ENCODE measurements at places on chromosomes 13 and 19. TPM values are rescaled to one million over a fixed set of nuclear protein-coding genes. Genes with fewer than 3 reads are reported as not detected.
A peak's percentile ranks its signal among the peaks of the same experiment; 100 is the strongest.

TMEM147 gene
- total RNA-seq = 46.4 TPM

DNA sequence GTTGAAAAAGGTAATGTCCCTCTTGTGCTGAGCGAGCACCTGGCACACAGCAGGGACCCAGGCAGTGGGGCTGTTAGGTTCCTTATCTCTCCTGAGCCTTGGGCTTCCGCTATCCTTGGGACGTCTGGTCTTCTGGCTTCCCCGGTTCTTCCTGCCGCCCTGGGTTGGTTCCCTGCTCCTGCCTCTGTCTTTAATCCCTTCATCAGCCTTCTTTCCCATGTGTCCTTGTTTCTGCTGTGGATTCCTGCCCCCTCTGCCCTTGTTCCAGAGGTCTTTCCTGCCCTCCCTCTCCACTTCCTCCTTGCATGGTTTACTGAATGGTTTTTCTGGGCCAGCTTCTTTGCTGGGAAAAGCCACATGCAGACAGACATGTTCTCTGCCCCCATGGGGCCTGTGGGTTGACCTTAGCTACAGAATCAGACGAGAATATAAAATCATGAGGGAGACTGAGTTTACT lies 2.6 kb downstream of the EPN1 start:
- peak; percentile 28 for DNase-seq
- H3K36me3 ChIP-seq = no peaks in the 10 kb centered on the region
- no peak overlapping the region for H3K4me3 ChIP-seq
- no peaks in the 10 kb centered on the region for H3K27me3 ChIP-seq
- H3K27ac ChIP-seq = peak overlapping the region; percentile 95

DNA sequence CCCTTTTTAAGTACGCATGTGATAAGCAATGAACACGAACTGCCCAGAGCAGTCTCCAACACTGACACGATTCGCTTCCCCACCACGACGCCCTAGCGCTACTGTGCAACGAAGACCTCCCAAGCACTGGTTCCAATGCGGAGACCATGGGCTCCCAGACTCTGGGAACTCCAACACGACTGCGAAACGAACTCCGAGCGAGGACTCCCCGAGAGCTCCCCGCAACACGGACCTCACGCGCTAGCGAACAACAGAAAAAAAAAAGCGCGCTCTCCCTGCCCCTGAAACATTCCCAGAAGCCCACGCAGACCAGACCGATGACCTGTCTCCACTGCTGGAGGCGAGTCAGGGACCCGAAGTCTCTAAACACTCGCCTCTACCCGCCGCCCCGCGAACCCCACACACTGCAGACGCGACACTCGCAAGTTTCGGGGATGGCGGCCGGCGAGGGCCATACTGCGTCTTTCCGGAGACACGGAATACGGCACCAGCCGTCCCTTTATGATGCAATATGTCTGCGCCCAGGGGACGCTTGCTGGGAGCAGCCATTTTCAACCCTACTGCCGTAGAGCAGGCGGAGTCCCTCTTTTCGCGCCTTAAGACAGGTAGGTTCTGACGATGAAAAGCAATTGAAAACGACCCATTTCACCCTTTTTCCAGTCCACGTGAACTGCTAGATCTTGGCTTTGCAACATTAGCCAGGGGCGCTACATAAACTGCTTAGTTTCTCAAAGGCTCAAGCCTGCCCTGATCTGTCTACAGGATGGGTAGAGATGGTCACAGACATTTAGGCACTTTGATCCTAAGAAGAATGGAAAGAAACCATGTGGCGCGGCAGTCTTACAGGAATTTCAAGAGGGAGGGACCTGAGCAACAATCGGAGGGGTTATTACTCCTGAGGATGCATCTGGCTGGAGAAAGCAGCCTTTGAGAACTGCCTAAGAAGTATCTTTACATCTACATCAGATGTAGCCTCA lies at the start of gene ZNF577:
TSS of gene ZNF577 (minus strand) at position 430 of the 977 bp plus-strand sequence. CDS start 7,569 bp downstream, outside the sequence.
- peak; percentile 73 for DNase-seq
- no peaks in the 10 kb centered on the region for H3K27me3 ChIP-seq
- H3K4me1 ChIP-seq = peaks cover 11% of the 10 kb centered on the region
- H3K4me3 ChIP-seq = peak within 1 kb of the TSS; percentile 43
- peak within 1 kb of the TSS; percentile 66 for H3K27ac ChIP-seq

- H3K27me3 ChIP-seq = no peaks in the 10 kb centered on the region
- no peak overlapping the region for H3K27ac ChIP-seq
- H3K4me3 ChIP-seq = no peak overlapping the region
Measured at GRCh38 chr13:68895696-68896095, 1211.9 kb upstream of the ATXN8OS start.

DNA sequence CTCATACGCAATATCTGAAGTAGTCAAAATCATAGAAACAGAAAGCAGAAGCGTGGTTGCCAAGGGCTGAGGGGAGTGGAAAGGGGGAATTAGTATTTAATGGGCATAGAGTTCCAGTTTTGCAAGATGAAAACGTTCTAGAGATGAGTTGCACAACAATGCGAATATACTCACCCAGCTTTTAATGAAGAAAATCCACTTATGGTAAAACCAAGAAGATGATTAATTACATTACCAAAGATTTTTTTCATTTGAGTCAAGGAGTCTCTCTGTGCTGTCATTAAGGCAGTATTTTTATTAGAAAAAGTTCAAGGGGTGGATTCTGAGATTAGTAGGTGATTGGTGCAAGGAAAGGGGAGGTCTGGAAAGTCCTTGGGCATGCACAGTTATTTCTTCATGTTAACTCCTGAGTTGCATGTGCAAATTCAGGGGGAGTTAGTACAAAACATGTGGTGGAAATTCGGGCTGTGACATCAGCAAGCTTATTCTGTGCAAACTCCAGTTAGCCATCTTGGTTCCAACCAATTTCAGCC lies 6.9 kb upstream of the CBY2 start:
- H3K4me3 ChIP-seq = no peak overlapping the region
- H3K36me3 ChIP-seq = no peaks in the 10 kb centered on the region
- H3K4me1 ChIP-seq = no peaks in the 10 kb centered on the region
- H3K27me3 ChIP-seq = no peaks in the 10 kb centered on the region

Data from Peyer's patch (tissue), 4 donors.